SJSA1 (cell line): ENCODE measurements at places on chromosomes 6 and 20.

GRCh38 chr6:31681135-31681671 is 336 bp upstream of the LY6G5C start:
- H3K27ac ChIP-seq: no peak overlapping the region
- H3K4me1 ChIP-seq: peaks cover 11% of the 10 kb centered on the region
- H3K4me3 ChIP-seq: peak overlapping the region; percentile 36
- peak; percentile 56 for DNase-seq
- peaks cover 5% of the 10 kb centered on the region for H3K36me3 ChIP-seq
- H3K27me3 ChIP-seq: no peaks in the 10 kb centered on the region

GRCh38 chr6:6001443-6001842 is 5.3 kb downstream of the NRN1 start:
- H3K27me3 ChIP-seq: no peaks in the 10 kb centered on the region; the same call in 1 of the 2 replicates
- H3K27ac ChIP-seq: no peak overlapping the region
- no peaks in the 10 kb centered on the region for H3K36me3 ChIP-seq
- no peak overlapping the region for H3K4me3 ChIP-seq

- no peak overlapping the region for H3K4me3 ChIP-seq
- peak; percentile 38 for DNase-seq
- no peaks in the 10 kb centered on the region for H3K27me3 ChIP-seq
- peaks cover 49% of the 10 kb centered on the region for H3K4me1 ChIP-seq
- H3K27ac ChIP-seq: no peak overlapping the region
Measured at GRCh38 chr20:49676581-49677291, 36.9 kb downstream of the B4GALT5 start.

DNA sequence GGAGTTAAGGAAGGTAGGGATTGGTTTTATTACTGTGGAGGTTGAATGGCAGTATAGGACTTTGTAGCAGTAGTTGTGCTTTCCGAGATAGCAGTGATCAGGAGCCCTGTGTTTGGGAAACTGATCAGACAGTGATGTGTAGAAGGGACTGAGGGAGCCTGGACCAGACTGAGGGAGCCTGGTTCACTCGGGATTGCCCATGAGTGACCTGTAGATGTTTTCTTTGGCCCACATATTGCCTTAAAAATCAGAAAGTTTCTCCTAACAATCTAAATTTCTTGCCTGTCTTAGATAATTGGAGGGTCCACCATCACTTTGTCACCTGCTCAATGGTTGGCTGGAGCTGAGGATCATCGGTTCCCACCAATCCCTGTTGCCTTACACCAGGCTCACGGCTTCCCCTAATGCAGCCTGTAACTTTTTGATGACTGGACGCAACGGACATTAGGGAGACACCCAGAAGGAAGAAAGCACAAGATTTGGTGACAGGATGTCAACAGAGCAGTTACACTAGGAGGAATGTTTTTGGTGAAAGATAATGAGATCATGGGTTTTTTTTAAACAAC is 1.1 kb downstream of the CDS2 start:
- no peaks in the 10 kb centered on the region for H3K27me3 ChIP-seq
- H3K4me3 ChIP-seq: peak overlapping the region; percentile 85
- H3K4me1 ChIP-seq: peaks cover 31% of the 10 kb centered on the region
- no peak overlapping the region for H3K27ac ChIP-seq

GRCh38 chr20:62587757-62588402 is 54.4 kb upstream of the SLCO4A1 start:
- DNase-seq: no peak
- no peak overlapping the region for H3K4me3 ChIP-seq
- H3K27me3 ChIP-seq: peaks cover 52% of the 10 kb centered on the region
- H3K4me1 ChIP-seq: peaks cover 4% of the 10 kb centered on the region; the same call in 1 of the 2 replicates

GRCh38 chr6:162177746-162178145 is 549.8 kb downstream of the PRKN start:
- H3K4me3 ChIP-seq: no peak overlapping the region
- H3K27me3 ChIP-seq: no peaks in the 10 kb centered on the region
- DNase-seq: no peak
- H3K4me1 ChIP-seq: no peaks in the 10 kb centered on the region
- H3K27ac ChIP-seq: no peak overlapping the region

- no peak overlapping the region for H3K27ac ChIP-seq
- no peaks in the 10 kb centered on the region for H3K27me3 ChIP-seq
- H3K4me1 ChIP-seq: peaks cover 41% of the 10 kb centered on the region
- H3K36me3 ChIP-seq: no peaks in the 10 kb centered on the region
- no peak for DNase-seq
- no peak overlapping the region for H3K4me3 ChIP-seq
Measured at GRCh38 chr6:44649365-44650025, 262.0 kb downstream of the CDC5L start.

DNA sequence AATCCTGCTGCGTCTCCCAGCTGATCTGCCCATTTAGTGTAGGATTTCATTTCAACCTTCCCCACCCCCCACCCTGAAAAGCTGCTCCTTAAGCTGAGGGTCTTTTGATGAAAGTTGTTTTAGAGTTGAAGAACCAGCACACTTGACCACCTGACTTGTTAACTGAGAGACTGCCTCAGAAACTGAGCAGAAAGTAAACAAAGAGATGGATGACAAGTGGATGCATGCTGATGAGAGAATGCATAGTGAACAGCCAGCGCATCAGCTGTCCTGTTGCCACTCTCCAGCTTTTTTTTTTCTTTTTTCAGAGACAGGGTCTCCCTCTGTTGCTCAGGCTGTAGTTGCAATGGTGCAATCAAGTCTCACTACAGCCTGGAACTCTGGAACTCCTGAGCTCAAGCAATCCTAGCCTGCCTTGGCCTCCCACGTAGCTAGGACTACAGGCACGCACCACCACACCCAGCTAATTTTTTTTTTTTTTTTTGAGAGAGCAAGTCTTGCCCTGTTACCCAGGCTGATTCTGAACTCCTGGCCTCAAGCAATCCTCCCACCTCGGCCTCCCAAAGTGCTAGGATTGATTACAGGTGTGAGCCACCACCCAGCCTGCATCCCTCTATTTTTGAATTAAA is 9.5 kb downstream of the RPL10A start:
- no peaks in the 10 kb centered on the region for H3K27me3 ChIP-seq
- H3K27ac ChIP-seq: no peak overlapping the region
- no peaks in the 10 kb centered on the region for H3K4me1 ChIP-seq
- no peak for DNase-seq
- H3K4me3 ChIP-seq: no peak overlapping the region

- peaks cover 49% of the 10 kb centered on the region for H3K36me3 ChIP-seq
- DNase-seq: no peak
- no peak overlapping the region for H3K27ac ChIP-seq
- H3K4me3 ChIP-seq: no peak overlapping the region
- no peaks in the 10 kb centered on the region for H3K27me3 ChIP-seq
- no peaks in the 10 kb centered on the region for H3K4me1 ChIP-seq
Measured at GRCh38 chr20:32236048-32236533, 28.4 kb downstream of the POFUT1 start.

- H3K4me3 ChIP-seq: no peak overlapping the region
- no peak overlapping the region for H3K27ac ChIP-seq
- H3K4me1 ChIP-seq: peaks cover 23% of the 10 kb centered on the region
- no peak for DNase-seq
- H3K27me3 ChIP-seq: no peaks in the 10 kb centered on the region
- H3K36me3 ChIP-seq: no peaks in the 10 kb centered on the region
Measured at GRCh38 chr6:148218542-148219258, 123.9 kb upstream of the SASH1 start.

- no peak overlapping the region for H3K4me3 ChIP-seq
- H3K36me3 ChIP-seq: peaks cover 12% of the 10 kb centered on the region
- H3K27ac ChIP-seq: no peak overlapping the region
- peaks cover 3% of the 10 kb centered on the region for H3K27me3 ChIP-seq
- no peak for DNase-seq
- H3K4me1 ChIP-seq: peaks cover 39% of the 10 kb centered on the region
Measured at GRCh38 chr20:62792940-62793756, 3.1 kb upstream of the MRGBP start.

GRCh38 chr20:47754946-47755652 is 30.2 kb downstream of the SULF2 start:
- H3K36me3 ChIP-seq: no peaks in the 10 kb centered on the region
- peaks cover 25% of the 10 kb centered on the region for H3K27me3 ChIP-seq
- DNase-seq: no peak
- no peaks in the 10 kb centered on the region for H3K4me1 ChIP-seq
- H3K27ac ChIP-seq: no peak overlapping the region
- H3K4me3 ChIP-seq: no peak overlapping the region

GRCh38 chr6:37050045-37050853 is 44.8 kb downstream of the FGD2 start:
- H3K4me3 ChIP-seq: no peak overlapping the region
- H3K27me3 ChIP-seq: no peaks in the 10 kb centered on the region
- DNase-seq: no peak
- H3K4me1 ChIP-seq: peaks cover 31% of the 10 kb centered on the region
- no peaks in the 10 kb centered on the region for H3K36me3 ChIP-seq
